ENCODE measurements at places on chromosomes 7 and 10. TPM values are rescaled to one million over a fixed set of nuclear protein-coding genes. Genes with fewer than 3 reads are reported as not detected.

DNA sequence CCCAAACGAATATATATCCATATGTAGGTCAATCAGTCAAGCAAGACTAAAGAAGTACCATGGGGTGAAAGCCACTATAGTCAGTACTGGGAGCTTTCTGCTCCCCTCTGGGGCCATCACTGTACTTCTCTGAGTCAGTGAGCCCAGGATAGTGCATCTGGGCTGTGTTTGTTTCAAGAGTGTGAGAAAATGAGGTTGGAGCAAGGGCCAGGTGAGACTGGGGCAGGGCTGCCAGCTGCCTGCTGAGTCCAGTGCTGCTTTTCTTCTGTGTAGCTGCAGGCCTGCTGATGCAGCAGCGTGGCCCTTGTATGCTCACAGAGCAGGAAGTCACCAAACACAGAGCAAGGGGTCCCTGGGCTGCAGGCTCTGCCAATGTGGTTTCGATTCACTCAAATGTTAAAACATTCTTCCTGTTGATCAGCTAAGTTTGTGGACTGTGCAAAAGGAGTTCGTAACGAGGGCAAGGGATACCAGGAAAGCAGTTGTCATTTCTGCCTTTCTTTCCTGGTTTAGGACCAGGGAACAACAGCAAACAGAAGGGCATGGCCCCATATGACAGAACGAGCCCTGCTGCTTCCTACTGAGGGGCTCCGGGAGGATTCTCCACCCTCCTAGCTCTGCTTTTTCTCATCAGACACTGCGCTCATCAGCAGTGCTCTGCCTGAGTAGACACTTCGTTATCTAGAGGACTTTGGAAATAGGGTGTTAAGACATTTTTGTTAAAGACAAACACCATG, 65.4 kb upstream of the TNS3 start:
- peak; percentile 82 for DNase-seq

GRCh38 chr10:120541984-120542383, 85.0 kb downstream of the PLPP4 start:
- no peak for DNase-seq

GRCh38 chr10:128092454-128092853, 33.8 kb downstream of the MKI67 start:
- DNase-seq = no peak

DNA sequence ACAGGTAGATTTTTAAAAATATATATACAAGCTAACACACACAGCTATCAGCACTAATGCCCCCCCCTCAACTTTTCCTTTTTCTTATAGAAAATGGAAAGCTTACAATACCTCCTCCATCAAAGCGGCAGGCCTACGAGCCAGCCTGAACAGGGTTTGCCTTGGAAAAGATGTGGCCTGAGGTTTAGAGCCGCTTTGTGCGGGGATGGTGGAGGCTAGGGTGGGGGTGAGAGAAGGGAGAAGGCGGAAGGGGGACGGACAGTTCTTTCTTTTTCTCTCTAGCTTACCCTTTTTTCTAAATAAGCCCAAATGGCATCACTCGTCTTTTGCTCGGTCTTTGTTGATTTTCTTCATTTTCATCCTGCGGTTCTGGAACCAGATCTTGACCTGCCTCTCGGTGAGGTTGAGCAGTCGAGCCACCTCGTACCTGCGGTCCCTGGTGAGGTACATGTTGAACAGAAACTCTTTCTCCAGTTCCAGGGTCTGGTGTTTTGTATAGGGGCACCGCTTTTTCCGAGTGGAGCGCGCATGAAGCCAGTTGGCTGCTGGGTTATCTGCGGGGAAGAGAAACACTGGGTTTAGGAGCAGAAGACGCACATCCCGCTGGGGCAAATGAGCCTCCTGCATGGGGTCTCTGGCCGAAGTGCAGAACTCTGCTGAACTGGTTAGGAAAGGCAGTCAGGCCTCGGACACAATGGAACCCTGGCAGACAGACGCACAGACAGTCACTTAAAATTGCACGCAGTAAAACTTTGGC, 1.9 kb downstream of the HOXA9 start:
- DNase-seq = no peak

DNA sequence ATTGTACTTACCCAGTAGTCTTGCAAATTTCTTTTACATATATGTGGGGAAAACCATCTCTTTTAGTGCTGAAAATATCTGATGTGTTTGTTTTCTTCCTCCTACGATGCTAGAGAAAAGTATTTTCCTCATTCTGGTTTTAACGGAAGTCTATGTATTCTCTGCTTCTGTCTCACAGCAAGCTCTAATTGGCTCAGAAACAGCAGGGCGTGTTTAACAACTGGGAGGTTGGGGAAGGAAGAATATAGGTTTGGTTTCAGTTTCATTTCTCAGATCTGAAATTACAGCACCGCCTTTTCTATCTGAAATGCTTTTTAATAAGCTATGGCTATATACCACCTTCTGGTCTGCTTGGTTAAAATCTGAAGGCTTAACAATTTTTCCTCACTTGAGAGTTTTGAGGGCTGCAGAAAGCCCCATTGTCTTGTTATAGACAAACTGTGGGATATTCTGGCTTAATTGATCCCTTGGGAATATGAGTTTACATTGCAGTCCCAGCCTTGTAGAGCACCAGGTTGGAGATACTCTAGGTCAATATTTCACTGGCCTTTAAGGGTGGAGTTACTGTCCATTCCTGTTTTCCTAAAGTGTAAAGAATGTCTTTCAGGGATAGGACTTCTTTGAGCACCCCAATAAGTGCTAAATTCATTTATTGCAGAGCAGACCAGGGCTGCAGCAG, at the start of gene SAMD9:
Gene SAMD9 (minus strand): TSS at position 128 of the 679 bp plus-strand sequence. CDS start 11,882 bp downstream, outside the sequence.
- DNase-seq = peak; percentile 14

GRCh38 chr10:129426606-129427005, 40.4 kb upstream of the MGMT start:
- DNase-seq = no peak

The AOC1 gene
- total RNA-seq = not detected

- DNase-seq = no peak
Measured at GRCh38 chr7:5359344-5359743, 64.3 kb downstream of the TNRC18 start.

- peak; percentile 87 for DNase-seq
Measured at GRCh38 chr10:29658984-29659965, 24.5 kb upstream of the SVIL start.

GRCh38 chr10:117364110-117364960, 10.9 kb downstream of the PDZD8 start:
- DNase-seq = no peak

DNA sequence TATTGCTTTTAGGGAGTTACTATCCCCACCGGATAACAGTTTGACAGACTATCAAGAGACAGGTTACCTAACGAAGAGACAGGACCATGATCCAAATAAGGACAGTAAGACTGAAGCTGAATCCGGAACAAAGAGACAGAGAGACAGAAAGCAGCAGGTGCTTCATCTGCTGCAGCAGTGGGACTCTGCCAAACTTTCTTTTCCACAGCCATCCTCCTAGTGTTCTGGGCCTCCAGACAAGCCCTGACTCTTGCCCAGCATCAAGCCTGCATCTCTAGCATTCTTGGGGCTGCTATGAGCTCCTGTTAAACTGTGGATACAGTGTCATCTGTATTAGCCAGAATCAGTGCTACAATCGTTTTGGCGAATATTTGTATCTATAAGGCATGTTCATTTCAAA, 761.7 kb downstream of the GRID1 start:
- no peak for DNase-seq

- peak; percentile 35 for DNase-seq
Measured at GRCh38 chr10:93417921-93418320, 64.2 kb downstream of the MYOF start.

- no peak for DNase-seq
Measured at GRCh38 chr10:30500534-30500933, 66.5 kb downstream of the MAP3K8 start.

DNA sequence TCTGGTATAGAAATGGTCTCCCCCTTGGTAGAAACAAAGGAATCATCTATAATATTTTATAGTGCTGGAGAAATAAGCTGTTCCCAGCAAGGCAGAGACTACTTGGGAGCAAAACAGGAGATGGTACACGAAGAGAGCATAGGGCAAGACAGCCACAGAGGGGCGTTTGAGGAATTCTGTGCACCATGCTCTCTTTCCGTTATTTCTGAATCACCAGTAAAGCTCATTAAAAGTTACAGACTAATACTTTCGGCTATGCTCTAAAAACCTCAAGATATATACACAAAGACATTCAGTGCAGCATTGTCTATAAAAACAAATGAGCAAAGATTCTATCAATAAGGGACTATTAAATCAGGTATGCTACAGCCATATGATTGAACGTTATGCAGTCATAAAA, 68.5 kb upstream of the FHIP2A start:
- DNase-seq = no peak

DNA sequence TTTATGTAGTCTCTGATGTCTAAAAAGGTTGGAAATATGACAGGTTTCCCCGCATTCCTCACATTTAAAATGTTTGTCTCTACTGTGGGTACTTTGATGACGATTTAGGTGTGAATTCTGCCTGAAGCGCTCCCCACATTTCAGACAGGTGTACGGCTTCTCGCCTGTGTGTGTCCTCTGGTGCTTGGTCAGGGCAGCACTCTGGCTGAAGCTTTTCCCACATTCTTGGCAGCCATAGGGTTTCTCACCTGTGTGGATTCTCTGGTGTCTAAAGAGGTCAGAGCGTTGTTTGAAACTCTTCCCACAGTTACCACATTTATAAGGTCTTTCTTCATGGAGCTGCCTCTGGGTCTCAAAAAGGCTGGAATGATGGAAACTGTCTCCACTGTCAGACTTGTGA, 6.3 kb downstream of the ZNF394 start:
- no peak for DNase-seq

DNA sequence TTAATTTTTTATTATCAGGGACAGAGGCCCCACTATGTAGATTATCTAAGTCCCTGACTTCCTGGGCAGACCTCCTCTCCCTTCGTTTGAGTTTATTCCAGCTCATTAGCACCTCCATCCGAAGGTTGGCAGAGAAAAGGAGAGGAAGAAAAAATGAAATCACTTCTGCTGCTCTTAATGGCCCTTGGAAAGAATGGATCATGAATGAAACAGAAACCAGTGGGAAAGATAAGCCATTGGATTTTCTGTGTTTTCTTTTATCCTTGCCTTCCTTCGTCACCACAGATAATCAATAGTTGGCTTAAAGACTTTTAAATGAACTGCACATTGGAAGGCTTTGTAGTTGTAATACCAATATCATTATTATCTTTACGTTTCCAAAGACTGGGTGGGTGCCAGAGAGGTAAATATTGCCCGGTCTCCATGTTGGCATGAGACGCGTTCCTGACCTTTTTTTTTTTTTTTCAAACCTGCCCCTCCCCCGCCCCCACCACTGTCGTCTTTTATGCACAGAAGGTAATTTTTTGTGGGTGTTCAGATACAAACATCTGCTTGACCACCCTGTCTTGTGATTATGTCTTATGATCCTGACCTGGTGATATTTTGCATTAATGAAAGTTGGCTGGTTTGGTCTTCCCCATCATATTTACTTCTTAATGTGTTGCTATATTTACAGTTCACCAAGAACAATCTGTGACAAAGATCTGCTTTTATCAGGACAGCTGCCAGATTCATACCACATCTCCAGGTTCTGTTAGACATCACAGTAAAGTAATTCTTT, 116.8 kb downstream of the ARID5B start:
- no peak for DNase-seq

DNA sequence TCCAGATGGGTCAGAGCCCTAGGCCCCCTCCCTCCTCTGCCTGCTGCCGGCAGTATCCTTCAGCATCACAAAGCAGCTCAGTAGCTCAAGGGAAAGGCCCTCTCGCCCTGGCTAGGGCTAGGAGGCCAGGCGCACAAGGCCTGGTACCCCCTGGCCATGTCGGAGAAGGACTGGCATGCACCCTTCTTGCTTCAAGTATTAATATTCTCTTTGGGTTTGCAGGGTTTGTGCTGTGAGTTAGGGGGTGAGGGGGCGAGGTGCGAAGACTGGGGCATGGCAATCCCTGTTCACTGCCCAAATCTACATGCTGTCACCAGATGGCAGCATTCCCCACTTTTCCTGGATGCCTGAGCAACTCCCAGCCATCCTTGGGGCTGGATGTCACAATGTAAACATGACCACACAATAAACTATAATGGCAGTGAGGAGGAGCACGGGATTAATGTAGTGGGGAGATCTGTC, 105.2 kb downstream of the NEURL1 start:
- peak; percentile 57 for DNase-seq

- DNase-seq = peak; percentile 29
Measured at GRCh38 chr7:141122736-141123135, 48.9 kb downstream of the TMEM178B start.

Data from thyroid gland (tissue), 4 donors.